NCI-H187 (cell line): ENCODE measurements at places on chromosomes 4 and X.

DNA sequence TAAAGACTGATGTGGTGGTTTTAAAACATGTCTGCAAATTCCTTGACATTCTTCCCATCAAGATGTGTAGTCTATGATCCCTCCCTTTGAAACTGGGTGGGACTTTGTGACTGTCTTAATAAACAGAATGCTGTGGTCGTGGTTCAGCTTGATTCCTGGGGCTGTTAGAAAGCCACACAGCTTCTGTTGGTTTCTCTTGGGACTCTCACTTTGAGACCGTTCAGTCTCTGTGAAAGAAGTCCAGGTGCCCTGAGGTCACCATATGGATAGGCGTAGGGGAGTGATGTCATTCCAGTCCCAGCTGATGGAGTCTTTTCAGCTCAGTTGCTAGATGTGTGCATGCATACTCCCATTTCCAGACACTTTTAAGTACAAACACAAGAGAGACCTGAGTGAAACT, 216.6 kb downstream of the KDR start:
- no peak for DNase-seq

DNA sequence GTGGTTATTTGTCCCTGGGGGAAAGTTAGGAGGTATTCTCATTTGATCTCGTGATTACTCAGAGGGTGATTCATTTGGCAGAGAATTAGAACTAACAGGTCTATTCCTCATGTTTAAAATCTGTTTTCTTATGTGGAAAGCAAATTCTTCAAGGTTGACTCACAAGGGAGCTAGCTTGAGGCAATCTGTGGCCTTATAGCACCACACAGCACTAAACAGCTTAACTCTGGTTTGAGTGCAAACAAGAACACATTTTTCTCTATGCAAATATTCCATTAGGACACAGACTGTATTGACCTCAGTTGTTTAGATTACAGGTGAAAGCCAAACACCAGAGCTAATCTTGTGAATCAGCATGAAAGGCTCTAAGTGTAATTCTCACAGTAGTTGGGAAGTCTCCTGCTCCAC, 694.4 kb upstream of the POU3F4 start:
- DNase-seq: no peak

GRCh38 chr4:183142571-183143550, 43.8 kb downstream of the WWC2 start:
- no peak for DNase-seq

DNA sequence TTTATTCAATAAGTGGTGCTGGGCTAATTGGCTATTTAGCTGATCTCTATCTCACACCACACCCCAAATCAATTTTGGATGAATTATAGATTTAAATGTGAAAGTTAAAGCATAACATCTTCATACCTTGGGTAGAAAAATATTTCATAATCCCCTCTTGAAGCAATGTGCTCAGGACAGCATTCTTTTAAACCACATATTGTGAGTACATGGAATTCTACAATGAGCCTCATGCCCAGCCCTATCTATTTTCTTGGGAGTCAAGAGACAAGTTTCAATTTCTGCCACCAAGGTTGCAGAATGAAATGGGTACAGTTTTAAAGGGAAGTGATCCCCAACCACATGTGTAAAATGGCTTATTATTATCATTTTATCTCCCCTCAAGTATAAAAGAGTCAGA, 30.6 kb upstream of the GPRIN3 start:
- no peak for DNase-seq

GRCh38 chr4:3343358-3343757, 50.5 kb downstream of the RGS12 start:
- DNase-seq: no peak
